ENCODE measurements at places on chromosomes 1 and 21.
A peak's percentile ranks its signal among the peaks of the same experiment; 100 is the strongest.

- DNase-seq, result no peak
Measured at GRCh38 chr1:26009796-26010447, 11.7 kb upstream of the EXTL1 start.

DNA sequence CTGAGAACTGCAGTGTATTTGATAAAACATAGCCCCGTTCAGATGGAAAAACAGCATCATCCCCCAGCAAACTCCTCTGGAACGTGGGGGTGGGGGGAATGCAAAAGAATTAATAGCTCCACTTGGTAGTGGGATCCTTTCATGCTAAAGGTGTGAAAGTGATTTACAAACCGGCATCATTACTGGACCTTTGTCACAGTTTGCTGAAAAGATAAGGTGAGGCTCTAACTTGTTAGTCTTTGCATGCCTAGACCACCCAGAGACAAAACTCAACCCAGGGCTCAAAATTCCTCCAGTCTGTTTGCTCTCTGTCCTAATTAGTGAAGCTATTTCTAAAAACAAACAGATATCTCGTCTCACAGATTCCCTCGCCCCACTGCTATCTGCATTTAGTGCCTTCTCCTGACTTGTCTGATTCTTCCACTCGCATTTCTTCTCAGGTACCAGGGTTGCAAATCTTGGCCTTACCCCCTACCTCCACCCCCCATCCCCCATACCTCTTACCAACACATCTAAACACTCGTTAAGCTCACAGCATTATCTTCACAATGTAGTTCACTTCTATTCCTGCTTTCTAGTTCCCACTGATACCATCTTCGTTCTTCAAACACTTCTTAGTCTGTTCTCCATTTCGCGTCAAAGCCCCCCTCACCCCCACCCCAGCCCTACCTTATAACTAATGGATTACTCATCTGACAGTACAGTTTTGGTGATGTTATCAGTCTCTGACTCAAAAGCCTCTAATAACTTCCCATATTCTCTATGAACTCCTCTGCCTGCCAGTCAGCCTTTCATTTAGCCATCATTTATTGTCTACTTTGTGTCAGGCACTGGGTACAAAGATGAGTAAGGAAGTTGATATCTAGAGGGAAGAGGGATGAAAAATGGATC, 11.8 kb downstream of the IER5 start:
- DNase-seq, result no peak

GRCh38 chr21:34343347-34343746, 20.5 kb upstream of the KCNE2 start:
- DNase-seq, result no peak

- no peak for DNase-seq
Measured at GRCh38 chr1:236982380-236982779, 21.9 kb downstream of the MT1HL1 start.

DNA sequence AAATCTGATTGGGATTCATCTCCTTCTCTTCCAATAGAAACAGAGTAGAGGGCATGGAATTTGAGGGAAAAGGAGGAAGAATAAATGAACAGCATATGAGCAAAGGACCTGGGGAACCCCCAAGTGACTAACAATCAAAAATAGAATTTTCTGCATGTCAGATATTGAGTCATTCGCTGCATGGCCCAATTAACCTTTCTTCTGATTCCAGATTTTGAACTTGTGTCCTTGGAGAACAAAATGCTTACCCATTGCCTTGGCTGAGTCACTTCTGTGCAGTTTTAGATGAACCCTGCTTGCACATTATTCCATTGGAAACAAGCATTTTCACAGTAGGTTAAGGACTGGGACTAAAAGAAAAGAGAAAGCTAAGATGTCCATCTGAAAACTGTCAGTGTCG, 390.5 kb downstream of the ST6GALNAC3 start:
- no peak for DNase-seq

GRCh38 chr1:150874455-150875196, 1.8 kb downstream of the ARNT start:
- DNase-seq, result no peak

GRCh38 chr1:94591823-94592570, 50.4 kb upstream of the F3 start:
- no peak for DNase-seq

GRCh38 chr1:186566140-186566855, 105.4 kb upstream of the PDC start:
- no peak for DNase-seq

- no peak for DNase-seq
Measured at GRCh38 chr21:38958323-38958705, 152.6 kb downstream of the ETS2 start.

- DNase-seq, result no peak
Measured at GRCh38 chr1:52294580-52294979, 71.4 kb downstream of the CC2D1B start.

- DNase-seq, result no peak
Measured at GRCh38 chr1:111212634-111213335, 12.3 kb upstream of the DENND2D start.

GRCh38 chr1:95169548-95169947, 52.4 kb downstream of the TLCD4 start:
- DNase-seq, result peak; percentile 51

GRCh38 chr21:15743593-15743992, 13.8 kb downstream of the USP25 start:
- DNase-seq, result no peak

DNA sequence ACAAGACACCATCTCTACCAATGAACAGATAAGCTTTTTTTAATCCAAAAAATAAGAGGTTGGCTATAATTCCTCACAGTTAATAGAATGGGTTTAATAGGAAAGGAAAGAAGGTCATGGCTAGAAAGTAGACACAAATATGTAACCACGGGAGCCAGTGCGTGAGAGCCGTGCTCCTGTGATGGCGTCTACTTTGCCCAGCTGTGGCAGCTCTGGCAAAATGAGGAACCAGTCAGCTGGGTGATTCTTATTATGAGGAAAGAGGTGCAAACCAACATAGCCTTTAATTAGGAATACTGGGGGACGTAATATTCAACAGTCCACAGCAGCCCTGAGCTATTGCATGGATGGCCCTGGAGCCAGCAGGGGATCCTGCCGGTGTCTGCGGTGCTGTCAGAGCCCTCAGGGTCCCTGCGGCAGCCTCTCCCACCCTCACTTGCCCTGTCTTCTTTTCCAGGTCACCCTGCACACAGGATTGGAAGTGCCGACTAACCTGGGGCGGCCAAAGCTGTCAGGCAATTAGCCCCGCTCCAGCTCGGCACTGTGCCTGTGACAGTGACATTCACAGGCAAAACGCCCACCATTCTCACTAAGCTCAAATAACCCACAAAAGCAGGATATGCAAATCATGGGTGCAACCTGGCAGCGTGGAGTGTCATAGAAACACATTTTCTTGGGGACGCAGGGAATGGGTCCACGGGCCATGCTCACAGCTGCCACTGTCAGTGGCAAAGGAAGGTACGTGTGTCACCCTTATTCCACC, 25.9 kb upstream of the GNPAT start:
- no peak for DNase-seq

- DNase-seq, result no peak
Measured at GRCh38 chr1:1281533-1282321, 1.5 kb downstream of the SCNN1D start.

DNA sequence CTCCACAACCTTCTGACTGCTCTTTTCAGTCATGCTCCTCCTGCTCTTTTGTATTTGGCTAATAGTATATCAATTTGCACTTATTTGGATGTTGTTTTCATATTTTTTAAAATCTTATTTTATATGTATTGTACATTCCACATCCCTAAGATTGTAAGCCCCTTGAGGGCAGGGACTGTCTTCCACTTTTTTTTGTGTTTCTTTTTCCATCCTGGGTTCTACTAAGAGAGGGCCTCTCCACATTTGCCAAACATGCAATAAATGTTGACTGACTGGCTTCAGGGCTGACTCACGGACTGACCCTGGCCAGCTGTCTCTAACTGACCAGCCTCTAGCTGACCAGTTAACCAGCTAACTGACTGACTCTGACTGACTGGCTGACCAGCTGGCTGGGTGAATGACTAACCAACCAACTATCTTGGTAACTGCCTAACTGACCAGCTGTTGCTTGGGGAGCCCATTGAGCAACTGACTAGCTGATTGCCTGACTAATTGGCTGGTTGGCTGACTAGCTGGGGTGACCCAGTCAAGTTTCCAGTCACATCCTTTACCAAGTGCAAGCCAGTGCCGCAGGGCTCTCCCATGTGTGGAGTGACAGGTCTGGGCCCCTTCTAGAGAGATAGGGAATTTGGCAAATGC, 16.1 kb downstream of the CSF1 start:
- no peak for DNase-seq

- no peak for DNase-seq
Measured at GRCh38 chr1:244590670-244591069, 62.3 kb upstream of the DESI2 start.

DNA sequence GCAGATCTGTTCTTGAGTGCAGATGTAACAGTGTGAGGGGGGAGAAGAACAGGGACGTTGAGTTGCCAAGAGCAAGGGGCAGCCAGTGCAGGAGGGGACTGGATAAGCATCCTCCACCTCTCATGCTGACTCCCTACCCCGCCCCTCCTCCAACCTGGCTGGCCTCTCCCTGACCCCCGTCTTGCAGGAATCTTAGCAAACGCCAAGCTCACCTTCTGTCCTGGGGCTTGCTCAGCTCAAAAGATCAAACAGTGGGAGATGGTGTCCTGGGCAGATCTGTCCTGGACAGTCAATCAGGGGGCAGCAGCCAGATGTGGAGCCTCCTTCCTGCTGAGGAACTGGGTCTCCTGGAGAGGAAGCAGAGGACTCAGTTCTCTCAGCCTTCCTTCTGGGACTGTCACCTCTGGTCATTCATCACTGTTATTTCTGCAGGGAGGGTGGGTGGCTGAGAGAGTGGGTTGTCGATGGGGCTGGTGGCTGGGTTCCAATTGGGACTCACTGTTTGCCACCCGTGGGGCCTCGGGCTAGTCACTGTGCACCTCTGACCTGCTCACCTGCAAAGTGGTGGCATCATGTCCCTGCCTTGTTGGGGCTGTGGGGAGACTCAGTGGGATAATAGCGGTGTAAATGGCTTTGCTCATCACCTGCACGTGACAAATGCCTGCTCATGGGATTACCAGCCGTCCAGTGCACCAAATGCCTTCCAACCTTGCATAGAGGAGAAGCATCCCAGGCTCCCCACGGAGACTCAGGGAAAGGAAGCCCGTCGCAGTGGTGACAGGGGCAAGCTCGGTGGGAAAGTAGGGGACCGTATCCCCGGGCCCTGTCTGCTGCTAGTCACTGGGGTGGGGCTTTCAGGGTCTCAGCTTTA, 154.4 kb downstream of the PTPRU start:
- DNase-seq, result no peak

DNA sequence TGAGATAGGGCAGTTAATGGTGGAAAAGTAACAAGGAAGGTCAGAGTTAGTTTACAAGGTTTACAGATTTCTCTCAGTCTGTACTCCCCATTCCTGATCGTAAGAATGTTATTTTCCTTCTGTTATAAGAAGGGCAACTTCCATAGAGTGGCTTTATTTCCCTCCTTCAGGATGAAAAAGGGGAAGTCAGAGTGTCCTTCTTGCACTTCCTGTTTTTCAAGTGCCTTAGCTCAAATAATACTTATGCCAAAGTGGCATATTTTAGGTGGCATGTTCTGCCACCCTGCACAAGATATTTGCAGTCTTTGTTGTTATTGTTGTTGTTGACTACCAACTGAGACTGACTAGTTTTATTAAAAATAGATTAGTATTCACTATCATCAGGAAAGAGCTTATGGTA, 730.7 kb upstream of the ADGRL4 start:
- no peak for DNase-seq

GRCh38 chr1:152623203-152623844, 421 bp upstream of the LCE3A start:
- DNase-seq, result no peak

DNA sequence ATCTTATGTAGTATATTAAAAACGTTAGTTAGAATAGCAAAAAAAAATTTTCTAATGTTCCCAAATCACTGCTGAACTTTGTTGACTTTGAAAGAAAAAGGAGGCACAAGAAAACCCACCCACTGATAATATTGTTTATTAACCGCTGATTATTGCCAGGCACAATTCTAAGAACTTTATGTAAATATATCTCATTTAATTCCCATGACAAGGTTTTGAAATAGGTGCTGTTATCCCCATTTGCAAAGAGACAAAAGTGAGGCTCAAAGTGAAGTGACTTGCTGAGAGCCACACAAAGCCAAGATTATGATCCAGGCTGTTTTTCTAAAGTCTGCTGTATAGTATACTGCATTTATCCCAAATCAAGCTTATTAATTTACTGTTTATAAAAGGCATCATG, 56.4 kb downstream of the SASS6 start:
- DNase-seq, result no peak

DNA sequence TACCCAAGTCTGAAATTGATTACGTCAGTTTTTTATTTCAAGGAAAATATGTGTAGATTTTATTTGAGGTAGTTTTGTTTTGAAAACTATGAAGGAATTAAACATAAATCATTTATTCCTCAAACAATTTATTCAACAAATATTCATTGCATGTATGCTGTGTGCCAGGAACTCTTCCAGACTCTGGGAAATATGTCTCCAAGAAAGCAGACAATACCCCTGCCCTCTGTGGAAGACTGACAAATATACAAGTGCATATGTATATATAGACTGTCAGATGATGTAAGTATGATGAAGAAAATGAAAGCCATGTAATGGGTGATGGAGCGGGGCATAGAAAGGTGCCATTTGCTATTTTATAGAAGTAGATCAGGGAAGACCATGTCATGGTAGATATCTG, 889.5 kb downstream of the USP25 start:
- DNase-seq, result no peak

- no peak for DNase-seq
Measured at GRCh38 chr1:241532162-241532531, at the start of gene KMO. TSS of gene KMO (plus strand) at chr1:241532378. CDS start at chr1:241532445, 67 bp downstream.

DNA sequence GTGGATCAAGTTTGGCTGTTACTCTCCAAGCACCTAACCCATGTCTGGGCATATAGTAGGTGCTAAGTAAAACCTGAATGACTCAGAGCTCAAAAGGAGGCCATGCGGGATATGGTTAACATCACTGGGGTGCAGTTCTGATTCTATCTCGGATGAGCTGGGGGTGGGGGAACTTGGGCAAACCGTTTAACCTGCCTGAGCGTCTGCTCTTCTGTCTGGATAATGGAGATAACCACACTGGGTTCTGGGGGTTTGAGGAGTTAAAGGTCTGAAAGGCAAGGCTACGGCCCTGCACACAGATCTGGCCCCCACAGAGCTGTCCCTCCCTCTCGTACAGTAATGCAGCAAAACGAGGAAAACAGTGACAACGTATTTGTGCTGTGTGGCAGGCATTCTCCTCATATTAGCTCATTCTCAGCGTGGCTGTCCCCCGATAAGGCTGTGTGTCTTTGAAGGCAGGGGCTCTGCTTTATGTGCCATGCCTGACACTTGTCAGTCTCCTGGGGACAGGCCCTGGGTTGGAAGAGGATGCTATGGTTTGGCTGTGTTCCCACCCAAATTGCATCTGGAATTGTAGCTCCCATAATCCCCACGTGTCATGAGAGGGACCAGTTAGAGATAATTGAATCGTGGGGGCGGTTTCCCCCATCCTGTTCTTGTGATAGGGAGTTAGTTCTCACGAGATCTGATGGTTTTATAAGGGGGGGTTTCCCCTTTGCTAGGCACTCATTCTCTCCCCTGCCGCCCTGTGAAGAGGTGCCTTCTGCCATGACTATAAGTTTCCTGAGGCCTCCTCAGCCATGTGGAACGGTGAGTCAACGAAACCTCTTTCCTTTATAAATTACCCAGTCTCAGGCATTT, 6.8 kb upstream of the ALDH4A1 start:
- DNase-seq, result no peak

Measured in HS-27A (cell line).